ENCODE measurements at places on chromosomes 6 and 20.

- no peak for DNase-seq
These were observed 8.1 kb downstream of the LYRM2 start for GRCh38 chr6:89630488-89630887.

DNA sequence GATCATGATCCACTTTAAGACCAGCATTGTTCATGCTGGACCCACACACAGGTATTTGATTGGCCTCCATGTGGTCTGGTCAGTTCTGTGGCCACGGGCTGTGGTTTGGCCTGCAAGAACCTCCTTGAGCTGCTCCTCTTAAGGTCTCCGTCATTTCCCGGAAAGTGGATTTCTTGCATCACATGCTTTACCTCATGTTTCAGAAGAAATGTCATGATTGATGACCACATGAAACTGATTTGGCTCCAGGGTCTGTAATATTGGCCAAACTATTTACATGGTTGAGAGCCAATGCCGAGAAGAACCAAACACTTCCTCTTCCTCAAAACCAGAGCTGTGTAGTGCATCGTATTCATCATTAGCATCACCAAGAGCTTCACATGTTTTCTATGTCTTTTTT is 13.2 kb upstream of the RSPH3 start:
- no peak for DNase-seq

GRCh38 chr20:20903773-20904500 is 191.5 kb upstream of the RALGAPA2 start:
- DNase-seq, result no peak

GRCh38 chr6:160667639-160668481 is 3.8 kb upstream of the LPA start:
- peak; percentile 3 for DNase-seq

DNA sequence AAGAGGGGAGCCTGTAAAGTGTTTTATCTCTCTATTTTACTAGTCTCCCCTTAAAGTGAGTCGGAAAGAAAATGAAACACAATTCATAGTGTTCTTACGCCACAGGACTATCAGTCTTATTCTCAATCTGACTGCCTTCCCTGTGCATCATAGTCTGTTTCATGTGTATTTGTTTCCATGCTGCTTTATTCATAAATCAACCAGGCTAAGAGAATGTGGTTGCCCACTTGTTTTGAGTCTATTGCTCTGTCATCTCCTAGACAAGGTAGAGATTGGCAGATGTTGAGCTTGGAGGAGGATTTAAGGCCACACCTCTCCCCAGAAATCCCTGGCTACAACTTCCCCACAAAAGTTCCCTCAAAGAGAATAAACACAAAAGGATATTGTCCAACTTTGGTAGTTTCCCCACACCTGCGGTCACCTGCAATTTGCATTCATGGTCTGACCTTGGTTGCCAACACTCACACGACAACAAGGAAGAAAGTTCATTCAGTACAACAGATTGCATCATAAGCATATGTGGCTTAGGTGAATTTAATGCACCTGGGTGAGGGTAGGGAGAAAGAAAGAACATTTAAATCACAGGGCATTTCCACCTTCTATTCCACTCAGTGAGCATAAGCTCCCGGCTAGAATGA is 167.1 kb upstream of the FBXL4 start:
- no peak for DNase-seq

GRCh38 chr6:78810146-78810545 is 57.2 kb upstream of the IRAK1BP1 start:
- DNase-seq, result no peak

- DNase-seq, result no peak
These were observed 1.3 kb upstream of the FNDC11 start for GRCh38 chr20:63552481-63553249.

- no peak for DNase-seq
These were observed 25.4 kb downstream of the UNC5CL start for GRCh38 chr6:41013466-41014153.

DNA sequence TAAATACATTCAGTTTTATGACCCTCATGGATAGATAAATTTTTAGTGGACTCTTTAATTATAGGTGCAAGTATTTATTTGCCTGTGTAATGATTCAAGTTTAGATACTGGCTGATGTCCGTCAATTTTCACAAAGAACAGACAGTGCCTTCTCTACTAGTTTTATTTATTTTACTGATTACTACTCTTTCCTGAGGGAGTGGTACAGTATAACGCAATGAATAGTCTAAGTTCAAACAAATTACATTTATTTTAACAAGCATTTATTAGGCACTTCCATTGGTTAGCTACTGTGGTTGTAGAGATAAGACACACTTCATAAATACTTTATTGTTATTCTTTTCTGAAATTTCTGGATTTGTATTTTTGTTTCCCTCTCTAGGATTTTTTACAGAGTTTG is 74.3 kb downstream of the ADGRG6 start:
- no peak for DNase-seq

All from stimulated activated CD4-positive, alpha-beta T cell treated with anti-CD3 and anti-CD28 coated beads, Interleukin-1b, Interleukin-23, amount 100 ng/mL, for 1 hour (primary cell).